Ecto neural progenitor cell (in vitro differentiated cells): ENCODE measurements at places on chromosomes 13 and 19.

GRCh38 chr19:46744005-46744691 is 1.7 kb upstream of the FKRP start:
- no peak for DNase-seq

DNA sequence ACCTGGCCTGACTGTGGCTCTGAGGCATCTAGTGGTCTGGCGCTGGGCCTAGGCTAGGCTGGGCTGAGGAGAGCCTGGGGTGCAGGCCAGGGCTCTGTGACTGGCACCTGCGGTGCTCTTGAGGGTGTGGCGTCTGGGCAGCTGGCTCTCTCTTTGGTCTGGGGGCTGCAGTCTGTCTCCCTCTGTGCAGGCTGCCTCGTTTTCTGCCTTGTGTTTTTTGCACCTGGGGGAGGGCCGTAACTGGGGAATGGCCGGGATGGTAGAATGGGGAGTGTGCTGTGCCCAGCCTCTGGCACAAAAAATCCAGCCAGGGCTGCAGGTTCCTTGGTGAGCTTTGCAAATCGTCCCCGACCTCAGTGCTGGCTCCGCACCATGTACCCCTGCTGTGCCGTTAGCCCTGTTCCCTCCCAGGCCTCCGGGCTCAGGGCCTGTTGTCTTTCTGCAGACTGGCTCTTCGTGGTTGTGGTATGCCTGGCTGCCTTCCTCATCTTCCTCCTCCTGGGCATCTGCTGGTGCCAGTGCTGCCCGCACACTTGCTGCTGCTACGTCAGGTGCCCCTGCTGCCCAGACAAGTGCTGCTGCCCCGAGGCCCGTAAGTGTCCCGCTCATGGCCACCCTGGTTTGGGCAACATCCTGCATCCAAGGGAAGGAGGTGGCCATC is 6.5 kb upstream of the USF2 start:
- no peak for DNase-seq

- no peak for DNase-seq
Observed at GRCh38 chr13:90375851-90376250, 971.6 kb upstream of the MIR17HG start.

DNA sequence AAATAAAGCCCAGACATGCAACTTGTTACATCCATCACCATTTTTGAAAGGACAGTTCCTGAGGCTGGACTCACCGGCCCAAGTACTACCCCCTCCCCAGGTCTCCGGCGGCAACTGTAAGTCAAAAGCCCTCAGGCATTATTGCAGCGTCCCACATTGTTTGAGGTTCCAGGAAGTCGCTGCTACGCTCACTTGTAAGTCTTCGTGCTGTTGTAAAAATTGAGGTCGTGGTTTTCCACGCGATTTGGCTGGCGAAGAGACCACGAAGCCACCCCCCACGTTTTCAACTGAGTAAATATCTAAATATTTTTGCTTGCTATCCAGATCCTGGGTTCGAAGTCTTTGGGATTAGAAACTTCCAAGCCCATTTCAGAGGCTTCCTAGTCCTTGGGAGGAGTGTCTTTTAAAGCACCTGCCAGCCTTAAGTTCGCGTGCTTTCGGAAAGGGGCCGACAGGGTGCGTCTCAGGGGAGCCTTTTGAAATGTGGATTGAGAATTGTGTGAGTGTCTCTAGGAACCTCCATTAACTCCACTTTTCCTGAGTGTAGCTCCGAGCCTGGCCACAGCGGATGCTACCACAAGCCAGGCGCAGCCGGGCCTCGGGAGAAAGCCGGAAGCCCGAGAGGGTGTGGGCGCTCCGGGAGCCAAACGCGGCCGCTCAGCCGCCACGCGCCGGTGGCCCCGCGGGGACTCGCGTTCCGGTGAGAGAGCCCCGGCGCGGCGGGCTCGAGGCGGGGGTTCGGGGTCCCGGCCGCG is 434 bp upstream of the FNDC3A start:
- DNase-seq: peak; percentile 53

DNA sequence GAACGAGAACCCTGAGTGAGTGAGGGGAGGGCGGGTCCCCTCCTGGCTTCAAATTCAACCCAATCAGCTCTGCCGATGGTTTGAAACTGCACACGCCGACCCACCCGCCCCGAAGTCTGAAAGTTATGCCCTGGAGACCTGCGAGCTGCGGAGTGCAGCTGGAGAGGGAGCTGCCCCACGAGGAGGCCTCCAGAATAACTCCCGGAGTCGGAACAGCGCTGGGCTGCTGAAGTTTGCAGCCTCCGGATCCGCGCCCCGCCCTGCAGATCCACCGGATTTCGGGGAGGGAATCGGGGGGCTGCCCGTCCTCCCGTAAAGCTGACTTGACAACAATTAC is 7.0 kb downstream of the POU4F1 start:
- no peak for DNase-seq

- DNase-seq: no peak
Observed at GRCh38 chr13:69565334-69565733, 542.3 kb upstream of the ATXN8OS start.

DNA sequence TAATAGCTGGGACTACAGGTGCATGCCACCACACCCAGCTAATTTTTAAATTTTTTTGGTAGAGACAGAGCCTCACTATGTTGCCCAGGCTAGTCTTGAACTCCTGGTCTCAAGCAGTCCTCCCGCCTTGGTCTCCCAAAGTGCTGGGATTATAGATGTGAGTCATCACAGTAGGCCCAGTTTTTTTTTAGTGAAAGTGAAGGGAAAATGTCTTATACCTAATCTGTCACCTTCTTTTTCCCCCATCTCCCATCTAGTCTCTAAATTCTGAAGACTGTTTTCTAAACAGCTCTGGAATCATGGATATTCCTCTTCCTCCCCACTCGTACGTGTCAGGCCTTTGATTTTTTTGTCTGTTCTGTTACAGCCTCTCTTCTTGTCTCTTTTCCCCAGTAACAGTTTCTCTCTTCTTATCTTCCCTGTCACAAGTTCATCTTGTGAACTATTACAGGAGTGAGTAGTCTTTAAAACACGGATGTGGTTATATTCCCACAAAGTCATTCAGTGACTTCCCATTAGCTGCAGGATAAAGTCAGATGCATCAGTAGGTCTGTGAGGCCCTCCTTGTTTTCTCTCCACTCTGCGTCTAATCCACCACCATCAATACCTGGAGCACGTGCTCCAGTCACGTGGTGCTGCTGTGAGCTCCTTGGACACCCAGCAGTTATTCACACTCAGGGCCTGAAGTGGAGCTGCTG is 2.9 kb downstream of the CDC16 start:
- DNase-seq: no peak

DNA sequence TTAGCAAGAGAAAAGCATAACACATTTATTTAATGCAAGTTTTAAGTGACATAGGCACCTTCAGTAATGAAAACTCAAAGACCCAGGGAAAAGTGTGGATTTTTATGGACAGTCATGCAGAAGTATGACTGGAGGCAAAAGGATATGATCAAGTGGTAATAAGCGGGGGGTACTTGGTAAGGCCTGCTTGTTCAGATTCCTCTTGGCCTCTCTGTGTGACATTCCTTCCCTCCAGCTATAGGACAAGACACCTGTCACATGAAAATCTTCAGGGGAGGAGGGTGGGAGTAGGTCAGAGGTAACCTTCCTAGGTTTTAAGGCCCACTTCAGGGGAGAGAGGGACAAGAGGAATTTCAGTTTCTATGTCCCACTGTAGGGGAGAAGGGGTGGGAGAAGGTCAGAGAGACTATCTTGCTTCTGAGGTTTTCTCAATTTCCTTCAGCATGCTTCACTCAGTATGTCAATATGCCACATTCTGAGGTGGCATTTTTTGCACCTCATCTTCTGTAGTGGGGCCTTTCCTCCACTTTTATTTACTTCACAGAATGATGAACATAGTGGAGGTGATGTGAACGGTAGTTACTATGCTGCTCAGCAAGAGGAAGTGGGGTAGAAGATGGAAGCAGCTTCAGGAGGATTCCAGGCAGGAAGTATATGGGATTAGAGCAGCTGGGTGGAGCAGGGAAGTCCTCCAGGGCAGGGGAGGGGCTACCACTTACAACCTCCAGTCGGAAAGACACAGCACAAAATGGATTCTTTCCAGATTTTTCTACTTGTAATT is 73.2 kb upstream of the RFC3 start:
- DNase-seq: no peak

DNA sequence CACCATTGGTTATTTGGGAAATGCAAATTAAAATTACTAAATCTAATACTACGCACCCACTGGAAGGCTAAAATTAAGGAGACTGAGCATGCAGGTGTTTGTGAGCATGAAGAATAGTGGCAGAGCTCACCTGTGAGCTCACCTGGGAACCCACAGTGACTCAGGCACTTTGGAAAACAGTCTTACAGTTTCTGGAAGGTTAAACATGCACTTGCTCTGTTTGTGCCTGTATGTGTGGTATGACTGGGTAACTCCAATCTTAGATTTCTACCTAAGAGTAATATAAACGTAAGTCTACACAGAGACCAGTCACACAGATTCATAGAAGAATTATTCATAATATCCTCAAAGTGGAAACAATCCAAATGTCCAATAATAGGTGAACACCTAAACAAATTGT is 318.8 kb downstream of the ATP8A2 start:
- no peak for DNase-seq

GRCh38 chr19:24069905-24070657 is 16.9 kb upstream of the ZNF254 start:
- no peak for DNase-seq

GRCh38 chr13:74070513-74070912 is 63.7 kb downstream of the KLF12 start:
- no peak for DNase-seq

DNA sequence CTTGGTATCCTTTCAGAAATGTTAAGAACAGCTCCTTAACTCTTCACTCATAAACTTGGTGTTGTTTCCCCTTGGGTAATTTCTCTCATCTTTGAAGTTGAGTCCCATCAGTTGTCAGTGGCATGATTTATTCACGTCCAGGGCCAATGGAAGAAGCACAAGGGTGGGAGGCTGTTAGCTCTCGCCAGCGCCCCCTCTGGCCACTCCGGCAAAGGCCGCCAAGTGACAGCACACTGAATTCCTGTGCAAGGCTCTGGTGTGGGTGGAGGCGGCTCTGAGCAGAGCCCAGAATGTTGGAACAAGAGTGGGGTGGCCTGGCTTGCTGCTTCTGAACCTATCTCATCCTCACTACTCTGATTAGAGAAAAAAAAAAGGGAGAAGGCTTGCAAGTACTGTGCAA is 13.1 kb upstream of the MEDAG start:
- DNase-seq: peak; percentile 82

GRCh38 chr19:5804516-5805461 is at the start of gene NRTN:
NRTN (plus strand) TSS chr19:5805067; CDS start chr19:5824166, 19,099 bp downstream.
- DNase-seq: peak; percentile 82

- no peak for DNase-seq
Observed at GRCh38 chr13:85729296-85729695, 69.9 kb downstream of the SLITRK6 start.

DNA sequence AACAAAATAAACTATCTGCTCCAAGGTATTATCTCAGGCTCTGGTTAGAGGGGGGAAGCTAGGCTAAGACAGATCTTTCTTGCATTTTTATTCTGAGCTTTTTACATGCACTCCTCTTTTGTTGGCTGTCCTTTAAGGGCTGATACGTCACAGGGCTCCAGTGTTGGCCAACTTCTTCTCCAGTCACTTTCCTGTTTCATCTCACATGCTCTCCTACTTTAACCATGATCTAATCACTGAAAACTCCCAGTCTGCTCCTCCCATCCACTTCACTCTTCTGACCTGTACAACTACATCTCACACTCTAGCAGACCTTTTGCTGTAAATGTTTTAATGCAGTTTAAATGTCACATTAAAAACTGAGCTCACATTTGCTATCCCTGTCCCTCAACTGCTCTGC is 510.0 kb upstream of the KLF12 start:
- DNase-seq: no peak

- no peak for DNase-seq
Observed at GRCh38 chr13:100584896-100585295, 3.7 kb downstream of the GGACT start.

GRCh38 chr13:21318891-21319532 is 140.1 kb downstream of the ZDHHC20 start:
- DNase-seq: no peak

DNA sequence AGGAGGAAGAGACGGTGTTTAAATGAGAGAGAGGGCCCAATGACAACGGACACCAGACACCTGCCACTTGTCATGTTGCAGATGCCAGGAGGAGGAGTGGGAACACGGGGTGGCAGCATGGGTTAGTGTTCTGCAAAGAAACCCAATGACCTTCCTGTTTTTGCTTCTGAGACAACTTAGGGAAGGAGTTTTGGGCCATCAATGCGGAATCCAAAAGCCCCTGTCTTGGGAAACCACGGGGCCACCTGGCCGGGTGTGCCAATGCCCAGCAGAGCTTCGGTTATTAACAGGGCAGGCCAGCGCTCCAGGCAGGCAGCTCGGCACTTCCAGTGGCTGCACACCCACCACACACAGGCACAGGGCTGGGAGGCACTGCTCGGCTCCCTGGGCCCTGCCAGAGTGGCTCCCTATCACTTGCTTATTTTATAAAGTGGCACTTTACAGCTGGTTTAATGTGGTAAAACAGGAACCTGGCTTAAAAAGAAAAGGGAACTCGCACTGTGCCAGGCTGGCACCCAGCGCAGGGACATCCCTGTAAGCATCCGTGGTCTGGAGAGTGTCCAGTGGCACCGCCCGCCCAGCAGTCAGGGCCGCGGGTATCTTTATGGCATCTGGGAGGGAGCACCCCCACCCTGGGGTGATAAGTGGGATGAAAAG is 19.1 kb downstream of the ELL start:
- DNase-seq: no peak

- no peak for DNase-seq
Observed at GRCh38 chr13:23608701-23609413, 38.6 kb downstream of the TNFRSF19 start.

- DNase-seq: no peak
Observed at GRCh38 chr19:11581740-11582139, 4.3 kb upstream of the ACP5 start.

DNA sequence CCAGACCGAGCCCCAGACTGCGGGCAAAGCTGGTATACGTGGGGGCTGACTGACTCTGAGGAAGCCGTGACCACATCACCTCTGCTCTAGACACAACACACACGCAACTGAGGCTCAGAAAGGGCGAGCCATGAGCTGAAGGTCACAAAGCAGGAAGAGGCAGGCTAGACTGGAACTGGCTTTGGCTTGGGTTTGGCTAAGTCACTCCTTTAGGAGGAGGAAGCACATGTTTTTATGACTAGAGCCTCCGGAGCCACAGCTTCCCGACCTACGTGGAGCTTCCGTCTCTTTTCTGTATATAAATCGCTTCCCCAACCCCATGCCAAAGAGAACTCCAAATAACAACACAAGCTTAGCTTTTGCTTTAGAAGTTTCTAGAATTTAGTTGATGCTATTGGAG is 48.0 kb downstream of the RFX2 start:
- peak; percentile 37 for DNase-seq

DNA sequence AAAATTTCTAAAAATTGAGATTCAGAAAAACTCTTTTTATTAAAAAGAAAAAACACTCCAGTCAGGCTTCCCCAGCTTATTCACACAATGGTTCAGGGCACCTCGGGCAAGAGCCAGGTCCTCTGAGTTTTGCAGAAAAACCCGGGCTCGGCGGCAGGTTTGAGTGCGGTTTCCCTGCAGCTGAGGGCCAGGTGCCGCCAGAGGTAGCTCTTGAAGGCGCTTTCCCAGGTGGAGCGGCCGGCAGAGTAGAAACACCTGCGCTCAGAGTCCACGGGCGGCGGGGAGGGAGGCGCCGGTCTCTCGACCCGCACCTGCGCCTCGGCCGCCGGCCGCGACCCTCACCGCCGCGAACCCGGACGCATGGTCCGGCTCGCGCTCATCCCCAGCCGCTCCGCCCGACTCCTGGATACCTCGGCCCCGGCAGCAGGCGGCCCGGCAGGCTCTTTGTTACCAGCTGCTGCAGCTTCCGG is 444 bp downstream of the PROSER1 start:
- no peak for DNase-seq

GRCh38 chr19:50647879-50648615 is 1.2 kb upstream of the C19orf81 start:
- DNase-seq: no peak

GRCh38 chr19:19094513-19094912 is 30.7 kb downstream of the SLC25A42 start:
- no peak for DNase-seq
